ENCODE measurements at places on chromosomes 4 and X. TPM values are rescaled to one million over a fixed set of nuclear protein-coding genes. Genes with fewer than 3 reads are reported as not detected.
A peak's percentile ranks its signal among the peaks of the same experiment; 100 is the strongest.

- peak; percentile 61 for ATAC-seq
- no peaks in the 10 kb centered on the region for H3K36me3 ChIP-seq
- no peaks in the 10 kb centered on the region for H3K27me3 ChIP-seq
Observed at GRCh38 chr4:184825141-184825895, 450 bp downstream of the ACSL1 start.

DNA sequence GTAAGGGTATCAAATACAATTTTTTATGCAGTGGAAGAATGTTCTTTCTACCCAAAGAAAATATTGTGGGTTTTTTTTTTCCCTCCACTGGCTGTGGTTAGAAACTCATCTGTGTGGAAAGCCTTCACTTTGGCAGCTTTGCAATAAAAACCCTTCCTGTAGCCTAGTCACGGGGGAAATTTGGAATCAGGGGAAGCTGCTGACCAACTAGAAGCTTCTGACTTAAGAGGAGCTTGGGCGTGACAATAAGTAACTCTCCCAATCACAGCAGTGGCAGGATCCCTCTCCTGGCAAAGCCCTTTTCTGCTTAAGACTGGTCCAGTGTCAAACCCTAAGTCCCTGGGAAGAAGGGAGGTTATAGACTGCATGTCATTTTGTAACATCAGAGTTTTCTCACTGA, 87.9 kb downstream of the LRRC66 start:
- ATAC-seq: no peak
- no peaks in the 10 kb centered on the region for H3K4me1 ChIP-seq
- no peaks in the 10 kb centered on the region for H3K27me3 ChIP-seq

Gene AR
- 7.8 TPM for total RNA-seq

DNA sequence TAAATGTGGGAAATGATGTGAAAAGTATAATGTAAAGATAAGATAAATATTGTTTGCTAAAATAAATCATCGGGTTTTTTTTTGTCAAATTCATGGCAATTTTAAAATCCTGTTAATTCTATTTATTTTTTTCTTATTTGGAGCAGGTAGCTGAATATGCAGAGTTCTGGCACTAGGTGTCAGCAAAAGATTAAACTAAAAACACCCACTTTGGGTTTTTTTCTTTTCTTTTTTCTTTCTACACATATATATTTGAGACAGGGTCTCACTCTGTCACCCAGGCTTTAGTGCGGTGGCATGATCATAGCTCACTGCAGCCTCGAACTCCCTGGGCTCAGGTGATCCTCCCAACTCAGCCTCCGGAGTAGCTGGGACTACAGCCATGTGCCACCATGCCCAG, 6.9 kb upstream of the RAP2C start:
- H3K27ac ChIP-seq: no peak overlapping the region
- no peaks in the 10 kb centered on the region for H3K27me3 ChIP-seq
- ATAC-seq: no peak
- H3K4me3 ChIP-seq: no peak overlapping the region
- H3K4me1 ChIP-seq: no peaks in the 10 kb centered on the region

DNA sequence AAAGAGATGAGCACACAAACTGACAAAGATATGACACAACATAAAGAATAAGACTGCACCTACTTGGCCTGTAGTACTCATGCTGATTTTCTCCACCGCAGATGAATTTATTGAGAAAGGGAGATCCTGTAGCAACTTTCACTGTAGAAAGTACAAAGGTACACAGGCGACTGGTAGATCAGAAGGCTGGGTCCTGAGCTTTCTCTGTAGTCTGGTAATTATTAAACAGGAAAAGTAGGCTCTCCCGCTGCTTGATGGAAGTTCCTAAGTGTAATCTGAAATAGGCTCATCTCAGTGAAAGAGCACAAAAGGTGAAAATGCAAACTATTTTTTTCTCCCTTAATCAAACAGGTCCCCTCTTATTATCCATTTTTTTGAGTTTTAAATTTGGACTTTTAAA, at the start of gene ADH6:
Gene ADH6, minus strand, starts transcription at position 175 of the 400 bp plus-strand sequence. Its CDS starts 94 bp downstream, at position 81.
- H3K27me3 ChIP-seq: no peaks in the 10 kb centered on the region
- no peaks in the 10 kb centered on the region for H3K36me3 ChIP-seq
- H3K4me3 ChIP-seq: no peak within 1 kb of the TSS
- no peak for ATAC-seq
- H3K4me1 ChIP-seq: no peaks in the 10 kb centered on the region

Gene SULT1E1
- total RNA-seq: not detected
